ENCODE measurements at places on chromosomes 5 and 9.

DNA sequence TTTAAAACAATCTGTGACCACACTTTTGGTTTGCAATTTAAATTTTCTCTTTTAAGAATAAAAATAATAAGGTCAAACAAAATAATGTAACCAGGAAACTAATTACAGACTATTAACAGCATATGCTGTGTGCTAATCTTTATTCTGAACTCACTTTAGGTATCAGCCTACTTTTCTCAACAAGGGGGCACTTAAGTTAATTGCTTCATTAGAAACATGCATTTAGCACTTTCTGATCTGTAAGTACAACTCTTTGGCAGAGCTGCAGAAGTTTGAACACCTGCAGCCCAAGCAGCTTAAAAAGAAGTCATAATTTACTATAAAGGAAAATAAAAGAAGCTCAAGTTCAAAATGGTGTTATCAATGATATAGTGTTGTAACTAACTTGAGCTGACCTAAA, 21.7 kb downstream of the XRCC4 start:
- DNase-seq = no peak

DNA sequence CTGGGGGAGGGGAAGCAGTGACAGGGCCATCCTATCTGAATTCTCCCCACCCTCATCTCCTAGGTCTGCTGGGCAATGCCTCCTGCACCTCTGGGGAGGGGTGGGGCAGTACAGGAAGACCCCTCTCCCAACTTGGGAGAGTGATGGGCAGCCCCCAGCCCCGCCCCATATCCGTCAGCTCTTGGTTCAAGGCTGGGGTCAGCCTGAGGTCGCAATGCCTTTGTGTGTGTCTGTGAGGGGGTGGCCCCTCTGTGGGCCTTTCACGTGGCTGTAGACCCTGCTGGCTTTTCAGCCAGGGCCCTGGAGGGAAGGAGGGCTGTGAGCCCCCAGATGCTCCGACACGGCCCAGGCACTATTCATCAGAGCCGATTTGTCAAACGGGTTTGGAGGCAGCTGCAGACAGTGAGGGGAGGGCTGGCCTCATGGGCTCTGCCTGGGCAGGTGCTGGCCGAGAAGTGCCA, 49.5 kb upstream of the RNU6ATAC start:
- no peak for DNase-seq

DNA sequence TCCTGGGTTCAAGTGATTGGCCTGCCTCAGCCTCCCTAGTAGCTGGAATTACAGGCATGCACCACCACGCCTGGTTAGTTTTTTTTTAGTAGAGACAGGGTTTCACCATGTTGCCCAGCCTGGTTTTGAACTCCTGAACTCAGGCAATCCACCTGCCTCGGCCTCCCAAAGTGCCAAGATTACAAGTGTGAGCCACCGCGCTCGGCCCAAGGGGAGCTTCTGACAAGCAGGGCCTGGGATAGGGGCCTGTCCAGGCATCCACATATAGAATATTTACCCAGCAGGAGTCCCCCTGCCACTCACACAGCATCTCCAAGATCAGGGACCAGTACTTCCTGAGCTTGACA, 10.1 kb downstream of the IRF1 start:
- no peak for DNase-seq

DNA sequence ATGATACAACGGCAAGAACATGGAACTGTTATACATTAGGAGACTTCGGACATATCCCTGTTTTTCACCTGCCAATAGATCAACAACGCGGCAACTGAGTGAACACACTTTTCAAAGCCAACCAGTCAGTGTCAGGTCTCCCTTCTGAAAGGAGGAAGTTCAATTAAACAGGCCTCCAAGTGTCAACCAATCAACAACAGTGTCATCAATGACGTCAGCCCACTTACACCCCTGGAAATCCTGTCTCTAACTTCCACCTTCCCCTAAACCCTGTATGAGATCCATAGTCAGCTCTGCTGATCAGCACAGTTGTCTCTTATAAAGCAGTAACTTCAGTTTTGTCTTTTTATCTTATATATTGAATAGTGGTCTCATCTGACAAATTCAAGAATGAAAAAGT, 36.6 kb downstream of the DMRT3 start:
- no peak for DNase-seq

- no peak for DNase-seq
Measured at GRCh38 chr9:114950761-114951160, 20.4 kb upstream of the TNFSF8 start.

DNA sequence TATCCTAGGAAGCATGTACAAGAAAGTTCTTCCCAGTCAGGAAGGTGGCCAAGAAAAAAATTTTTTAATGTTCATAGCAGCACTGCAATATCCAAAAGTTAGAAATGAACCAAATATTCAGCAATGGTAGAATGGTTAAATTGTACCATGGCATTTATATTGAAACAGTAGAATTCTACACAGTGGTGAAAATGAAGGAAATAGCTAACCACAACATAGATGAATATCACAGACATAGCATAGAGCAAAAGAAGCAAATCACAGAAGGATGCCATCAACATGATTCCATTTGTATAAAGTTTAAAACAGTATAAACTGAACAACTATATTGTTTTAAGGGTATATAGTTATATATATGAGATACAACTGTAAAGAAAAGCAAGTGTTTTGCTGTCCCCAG, 10.7 kb upstream of the ANKDD1B start:
- no peak for DNase-seq

GRCh38 chr9:2012347-2012746, 2.8 kb upstream of the SMARCA2 start:
- DNase-seq = no peak

DNA sequence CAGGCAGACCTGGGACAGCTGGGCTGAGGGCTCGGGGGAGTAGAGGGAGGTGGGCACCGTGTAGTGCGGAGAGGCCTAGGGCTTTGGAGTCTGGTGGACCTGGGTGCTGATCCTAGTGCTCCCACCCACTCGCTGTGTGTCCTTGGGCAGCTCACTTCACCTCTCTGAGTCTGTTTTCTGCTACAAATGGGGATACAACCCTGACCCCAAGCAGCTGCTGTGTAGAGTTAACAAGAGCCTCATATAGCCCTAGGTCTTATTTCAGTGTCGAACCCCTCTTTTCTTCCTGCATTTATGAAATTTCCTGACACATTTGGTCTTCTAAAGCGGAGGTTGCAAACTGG, 16.4 kb downstream of the ERGIC1 start:
- DNase-seq = no peak

DNA sequence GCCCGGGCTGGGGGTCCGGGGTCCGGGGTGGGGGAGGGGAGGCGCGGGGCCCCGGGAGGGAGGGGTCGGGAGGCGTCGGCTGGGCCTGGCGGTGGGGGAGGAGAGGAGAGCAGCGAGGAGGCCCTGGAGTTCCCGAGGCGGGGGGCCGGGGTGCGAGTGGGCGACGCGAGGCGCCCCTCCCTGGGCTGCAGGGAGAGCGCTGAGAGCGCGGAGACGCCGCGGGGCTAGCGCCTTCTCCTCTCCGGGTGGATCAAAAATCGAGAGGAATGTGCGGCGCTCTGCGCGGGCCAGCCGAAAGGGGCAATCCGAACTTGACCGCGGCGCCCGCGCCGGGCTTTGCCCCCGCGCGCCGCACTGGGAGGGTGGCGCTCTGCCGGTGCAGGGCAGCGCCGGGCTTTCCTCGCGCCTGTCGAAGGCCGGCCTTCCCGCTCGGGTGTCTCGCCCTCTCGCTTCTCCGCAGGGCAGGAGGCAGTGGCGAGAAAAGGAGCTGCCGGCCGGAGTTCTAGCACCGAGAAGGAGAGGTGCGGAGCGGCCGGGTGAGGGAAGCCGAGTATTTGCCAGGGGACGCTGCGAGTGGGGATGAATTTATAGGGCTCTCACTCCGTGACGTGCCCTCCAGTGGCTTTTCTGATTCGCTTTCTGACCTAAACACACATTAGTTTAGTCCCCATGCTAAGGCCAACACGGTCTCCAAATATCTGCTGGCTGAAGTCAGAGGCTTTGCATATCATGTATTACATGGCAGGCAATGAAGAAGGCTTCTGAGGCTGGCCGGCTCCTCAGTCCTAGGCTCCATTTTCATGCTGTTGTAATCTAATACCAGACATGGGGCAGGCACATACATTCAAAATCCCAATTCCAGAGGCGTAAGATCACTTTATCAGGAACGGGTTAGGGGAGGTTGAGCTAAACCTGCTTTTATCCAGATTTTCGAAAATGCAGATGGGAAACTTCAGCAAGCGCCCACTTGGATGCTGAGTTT, 503 bp upstream of the GDNF start:
- no peak for DNase-seq

GRCh38 chr9:19161257-19162025, 34.1 kb upstream of the PLIN2 start:
- DNase-seq = no peak

DNA sequence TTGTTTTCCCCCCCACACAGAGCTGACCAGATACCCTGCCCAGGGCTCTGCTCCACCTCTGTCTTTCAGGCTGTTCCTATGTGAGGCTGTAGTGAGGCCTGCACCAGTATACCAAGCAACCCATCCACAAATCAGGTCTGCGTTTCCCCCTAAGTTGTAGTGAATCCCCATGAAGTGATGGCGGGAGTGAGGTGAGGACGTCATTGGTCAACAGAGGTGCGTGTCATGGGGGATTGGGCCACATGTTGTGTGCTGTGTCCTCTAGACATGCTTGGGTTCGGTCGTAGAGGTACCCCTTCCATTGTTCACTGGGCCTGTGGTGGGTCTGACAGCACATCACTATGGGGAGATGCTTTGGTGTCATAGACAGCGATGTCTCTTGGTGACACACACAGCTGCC, 184.6 kb downstream of the CACNA1B start:
- no peak for DNase-seq

- DNase-seq = no peak
Measured at GRCh38 chr5:148839960-148840359, 13.5 kb downstream of the ADRB2 start.

GRCh38 chr5:177015156-177015555, 7.3 kb upstream of the ZNF346 start:
- no peak for DNase-seq

DNA sequence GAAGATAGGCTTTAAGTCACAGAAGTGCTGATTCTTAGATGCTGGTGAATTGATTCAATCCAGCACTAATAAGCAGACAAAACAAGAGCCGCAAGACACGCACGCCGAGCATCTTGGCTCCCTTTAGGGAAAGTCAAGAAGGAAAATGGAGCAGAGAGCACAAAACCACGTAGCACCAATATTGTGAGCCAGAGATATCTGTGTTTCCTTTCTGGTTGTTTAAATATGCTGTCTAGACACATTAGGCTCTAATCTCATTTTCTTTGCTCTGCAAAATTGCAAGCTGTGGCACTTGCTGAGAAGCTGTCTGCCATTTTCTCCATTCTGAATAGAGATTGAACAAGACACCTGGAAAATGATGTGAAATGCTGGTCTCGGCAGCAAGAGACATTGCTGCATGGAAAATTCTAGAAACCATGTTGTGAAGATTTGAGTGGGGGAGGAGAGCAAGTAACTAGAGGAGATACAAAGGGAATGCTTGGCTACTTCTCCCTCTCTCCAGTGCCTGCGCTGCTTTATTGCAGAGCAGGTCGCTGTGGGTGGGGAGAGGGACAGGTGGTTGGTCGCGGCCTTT, 336.3 kb downstream of the MED10 start:
- DNase-seq = no peak

- DNase-seq = no peak
Measured at GRCh38 chr5:128341056-128341455, 197.0 kb downstream of the FBN2 start.

GRCh38 chr5:153352685-153353219, 137.7 kb upstream of the GRIA1 start:
- peak; percentile 5 for DNase-seq

GRCh38 chr5:31329715-31330114, 136.2 kb downstream of the CDH6 start:
- no peak for DNase-seq

- DNase-seq = no peak
Measured at GRCh38 chr5:41738710-41739354, 131.4 kb downstream of the OXCT1 start.

DNA sequence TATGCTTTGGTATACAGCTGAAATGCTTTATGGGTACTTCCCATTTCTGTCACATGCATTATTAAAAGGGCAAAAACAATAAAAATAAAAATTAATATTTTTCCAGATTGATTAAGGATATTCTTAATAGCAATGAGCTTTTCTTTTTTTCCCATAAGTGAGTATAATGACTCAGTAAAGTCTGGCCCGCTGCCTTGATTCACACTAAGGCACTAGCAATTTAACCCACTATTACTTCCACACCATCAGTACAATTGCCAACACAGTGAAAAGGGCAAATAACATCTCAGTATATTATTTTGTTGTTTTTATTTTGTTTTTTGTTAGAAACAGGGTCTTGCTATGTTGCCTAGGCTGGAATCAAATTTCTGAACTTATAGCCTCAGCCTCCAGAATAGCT, 150.1 kb downstream of the RNF180 start:
- no peak for DNase-seq

GRCh38 chr9:96607971-96608370, 11.7 kb downstream of the CDC14B start:
- no peak for DNase-seq
